ENCODE measurements at places on chromosomes 11 and 22.

DNA sequence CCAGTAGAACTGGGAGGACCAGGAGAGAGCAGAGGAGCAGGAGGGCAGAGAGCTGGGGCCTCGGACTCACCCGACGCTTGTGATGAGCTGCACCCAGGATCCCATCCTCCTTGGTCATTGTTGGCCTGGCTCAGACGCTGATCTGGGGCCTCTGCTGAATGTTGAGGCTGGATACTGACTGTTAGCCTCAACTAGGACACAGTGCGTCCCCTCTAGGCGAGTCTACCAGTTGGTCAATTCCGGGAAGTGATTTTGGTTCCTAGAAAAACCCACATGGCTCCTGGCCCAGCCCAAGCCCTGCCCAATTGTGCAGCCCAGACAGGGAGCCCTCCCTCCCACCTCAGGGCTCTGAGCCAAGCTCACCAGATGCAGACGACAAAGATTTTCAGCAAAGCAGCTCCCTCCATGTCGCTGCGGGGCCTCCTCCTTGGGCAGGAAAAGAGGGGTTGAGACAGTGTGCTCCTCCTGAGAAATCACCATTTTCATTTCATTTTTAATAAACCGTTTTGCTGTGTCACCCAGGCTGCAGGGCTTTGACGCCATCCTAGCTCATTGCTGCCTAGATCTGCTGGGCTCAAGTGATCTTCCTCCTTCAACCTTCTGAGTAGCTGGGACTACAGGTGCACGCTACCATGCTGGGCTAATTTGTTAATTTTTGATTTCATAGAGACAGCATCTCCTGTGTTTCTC is at the start of gene APOL4:
TSS of gene APOL4 (minus strand) at position 180 of the 690 bp plus-strand sequence. CDS start at position 105, 75 bp downstream.
- DNase-seq, result peak; percentile 84

GRCh38 chr11:62171261-62171723 is 18.7 kb upstream of the SCGB1D1 start:
- DNase-seq, result peak; percentile 80

- DNase-seq, result peak; percentile 100
These were observed at the start of gene EEF1G for GRCh38 chr11:62573592-62574362. Gene EEF1G (minus strand): TSS chr11:62573891. CDS start chr11:62573842, 49 bp downstream.

DNA sequence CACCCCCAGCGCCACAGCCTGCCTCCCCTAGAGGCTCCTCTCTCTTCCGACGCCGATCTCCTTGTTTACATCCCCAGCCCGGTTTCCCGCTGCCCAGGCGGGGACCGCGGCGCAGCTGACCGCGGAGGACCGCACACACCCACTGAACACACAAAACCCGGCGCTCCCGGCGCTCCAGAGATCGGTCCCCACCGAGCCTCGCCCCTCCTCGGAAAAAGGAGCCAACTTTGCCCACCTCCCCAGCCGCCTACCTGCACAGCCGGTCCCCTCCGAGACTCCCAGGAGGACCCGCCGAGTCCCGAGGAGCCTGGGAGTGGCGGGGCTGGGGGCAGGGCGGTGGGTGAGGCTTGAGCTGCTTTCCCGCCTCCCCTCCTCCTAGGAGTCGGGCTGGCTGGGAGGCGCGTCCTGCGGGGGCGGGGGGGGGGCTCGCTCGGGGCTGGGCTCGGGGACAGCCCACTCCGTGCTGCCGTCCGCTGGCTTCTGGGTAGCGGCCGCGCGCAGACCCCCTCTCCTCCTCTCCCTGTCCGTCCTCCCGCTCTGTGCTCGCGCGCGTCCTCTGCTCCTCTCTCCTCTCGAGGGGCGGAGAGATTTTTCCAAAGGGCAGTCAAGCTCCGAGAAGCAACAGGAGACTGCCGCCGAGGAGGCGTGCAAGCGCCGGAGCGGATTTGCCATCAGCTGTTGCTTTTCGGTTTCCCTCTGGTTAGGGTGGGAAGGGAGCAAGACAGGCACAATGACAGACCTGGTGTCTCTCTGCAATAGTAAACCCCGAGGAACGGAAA is at the start of gene FXYD6:
TSS of gene FXYD6 (minus strand) at position 318 of the 779 bp plus-strand sequence. CDS start 33,882 bp downstream, outside the sequence.
- DNase-seq, result no peak

DNA sequence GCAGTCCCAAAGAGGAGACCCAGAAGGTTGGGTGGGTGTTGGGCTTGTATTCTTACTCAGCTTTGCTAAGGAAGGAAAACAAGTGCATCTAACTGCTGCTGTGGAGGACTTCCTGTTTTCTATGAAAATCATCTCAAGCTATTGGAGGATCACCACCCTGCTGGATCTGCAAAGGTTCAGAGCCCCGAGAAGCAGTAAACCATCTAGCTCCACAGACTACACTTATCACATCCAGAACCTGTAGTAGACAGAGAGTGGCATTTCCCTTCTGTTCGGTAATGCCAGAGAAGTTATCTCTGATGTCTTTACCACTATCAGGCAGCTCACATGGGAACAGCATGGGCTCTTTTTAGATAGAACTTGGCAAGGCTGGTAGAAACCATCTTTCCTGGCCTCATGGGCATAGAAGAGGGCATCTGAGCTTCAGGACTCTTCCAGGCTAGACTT is 21.7 kb downstream of the KCNJ1 start:
- DNase-seq, result peak; percentile 53

DNA sequence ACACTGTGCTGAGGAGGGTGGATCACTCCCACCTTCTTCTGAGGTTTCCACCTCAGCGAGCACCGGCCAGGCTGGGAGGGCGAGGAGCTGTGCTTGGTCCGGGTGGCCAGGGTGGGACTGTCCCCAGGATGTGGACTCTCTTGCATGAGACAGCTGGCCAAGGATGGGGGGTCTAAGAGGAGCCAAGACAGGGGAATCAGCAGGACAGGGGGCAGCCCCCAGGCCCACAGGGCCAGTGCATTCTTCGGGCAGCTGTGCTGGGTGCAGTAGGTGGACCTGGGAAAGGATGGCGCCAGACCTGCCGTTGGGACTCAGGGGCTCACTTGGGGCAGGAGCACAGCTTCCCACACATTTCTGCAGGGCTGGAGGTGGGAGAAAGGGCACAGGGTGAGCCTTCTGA is 9.5 kb downstream of the APOBEC3A start:
- no peak for DNase-seq

DNA sequence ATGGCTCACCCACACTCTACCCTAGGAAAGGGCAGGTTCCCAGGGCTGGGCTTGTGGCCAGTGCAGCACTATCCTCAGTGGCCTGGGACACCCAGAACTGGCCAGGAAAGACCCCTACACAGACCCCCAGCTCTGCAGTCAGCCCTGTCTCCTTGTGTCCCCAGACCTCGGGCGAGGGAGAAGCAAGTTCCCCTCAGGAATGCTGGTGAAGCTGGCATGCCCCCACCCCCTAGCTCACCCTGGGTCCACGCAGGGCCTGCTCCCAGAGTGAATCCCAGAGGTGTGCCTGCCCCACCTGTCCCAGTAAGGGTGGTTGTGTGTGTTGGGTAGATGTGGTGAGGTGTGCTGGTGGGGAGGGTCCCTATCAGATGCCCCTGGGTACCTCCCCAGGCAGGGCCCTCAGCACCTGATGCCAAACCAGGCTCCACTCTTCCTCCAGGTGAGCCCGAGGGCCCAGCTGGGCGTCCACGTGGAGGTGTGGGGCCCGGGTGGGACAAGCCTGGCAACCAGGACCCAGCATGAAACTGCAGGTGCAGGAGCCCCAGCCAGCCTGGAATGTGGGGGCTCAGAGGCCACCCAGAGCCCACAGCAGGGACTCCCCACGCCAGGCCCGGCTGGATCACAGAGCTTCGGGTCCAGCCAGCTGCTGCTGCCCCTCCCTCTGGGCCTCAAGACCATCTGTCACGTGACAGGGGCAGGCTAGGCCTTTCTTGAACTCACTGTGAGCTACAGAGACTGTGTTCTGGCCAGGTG is 48.4 kb upstream of the KCNQ1OT1 start:
- DNase-seq, result no peak

DNA sequence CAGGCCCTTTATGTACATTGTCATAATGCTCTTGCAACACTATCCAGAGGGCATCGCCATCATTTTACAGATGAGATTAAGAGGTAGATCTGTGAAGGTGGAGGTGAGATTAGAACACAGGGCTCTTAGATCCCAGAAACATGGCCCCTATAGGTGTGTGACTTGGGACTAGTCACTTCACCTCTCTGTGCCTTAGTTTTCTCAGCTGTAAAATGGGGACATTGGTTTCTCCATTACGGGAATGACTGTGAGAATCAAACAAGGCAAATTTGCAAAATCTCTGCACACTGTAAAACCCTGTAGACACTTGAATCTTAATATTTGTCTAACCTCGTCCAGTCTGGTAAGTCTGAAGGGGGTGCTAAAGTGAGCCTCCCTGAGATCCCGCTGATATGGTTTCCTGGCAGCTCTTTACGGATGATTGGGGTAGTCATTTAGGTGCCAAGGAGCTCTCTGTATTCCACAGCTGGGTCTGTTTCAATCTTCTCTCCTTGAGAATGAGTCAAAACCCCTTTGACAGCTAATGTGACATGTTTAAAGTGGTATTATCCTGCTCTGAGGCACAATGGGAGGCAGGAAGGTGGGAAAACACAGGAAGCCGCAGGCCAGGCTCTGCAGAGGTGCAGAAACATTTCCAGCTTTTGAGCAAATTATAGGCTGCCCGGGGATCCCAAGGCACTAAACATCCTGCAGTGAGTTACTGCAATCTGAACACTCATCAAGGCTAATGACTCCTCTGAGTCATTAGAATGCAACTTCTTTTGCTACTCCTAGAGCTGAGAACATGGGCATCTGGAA is 140.8 kb downstream of the CCDC81 start:
- DNase-seq, result no peak

- DNase-seq, result no peak
These were observed 6.9 kb downstream of the OR10V1 start for GRCh38 chr11:59706518-59707285.

Measured in MV-4-11 (cell line).